ENCODE measurements at places on chromosomes 6 and 20. TPM values are rescaled to one million over a fixed set of nuclear protein-coding genes. Genes with fewer than 3 reads are reported as not detected.

The TULP1 gene
- total RNA-seq: not detected

DNA sequence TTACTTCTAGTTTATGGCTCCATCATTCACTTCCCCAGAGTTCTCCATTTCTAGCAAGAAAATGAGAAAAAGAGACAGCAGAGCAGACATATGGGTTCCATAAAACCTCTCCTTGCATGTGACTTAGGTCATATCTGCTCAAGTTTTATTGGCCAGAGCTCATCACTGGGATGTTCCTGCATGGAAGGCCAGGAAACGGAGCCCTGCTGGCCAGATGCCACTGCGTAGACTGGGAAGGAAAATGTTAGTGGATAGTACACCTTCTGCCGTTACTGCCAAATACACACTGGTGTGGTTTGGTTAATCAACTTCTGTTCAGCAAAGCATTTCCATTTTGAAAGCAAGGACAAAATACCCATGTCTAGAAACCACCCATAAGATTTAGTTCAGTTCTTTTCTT lies 220.6 kb upstream of the TSHZ2 start:
- no peak for DNase-seq

GRCh38 chr20:41782730-41783406 lies 164.7 kb upstream of the CHD6 start:
- DNase-seq: no peak

GRCh38 chr6:33691456-33692077 lies 19.9 kb downstream of the UQCC2 start:
- no peak for DNase-seq

GRCh38 chr20:36133821-36134220 lies 20.7 kb upstream of the EPB41L1 start:
- DNase-seq: no peak

The CST3 gene
- 118 TPM for total RNA-seq

DNA sequence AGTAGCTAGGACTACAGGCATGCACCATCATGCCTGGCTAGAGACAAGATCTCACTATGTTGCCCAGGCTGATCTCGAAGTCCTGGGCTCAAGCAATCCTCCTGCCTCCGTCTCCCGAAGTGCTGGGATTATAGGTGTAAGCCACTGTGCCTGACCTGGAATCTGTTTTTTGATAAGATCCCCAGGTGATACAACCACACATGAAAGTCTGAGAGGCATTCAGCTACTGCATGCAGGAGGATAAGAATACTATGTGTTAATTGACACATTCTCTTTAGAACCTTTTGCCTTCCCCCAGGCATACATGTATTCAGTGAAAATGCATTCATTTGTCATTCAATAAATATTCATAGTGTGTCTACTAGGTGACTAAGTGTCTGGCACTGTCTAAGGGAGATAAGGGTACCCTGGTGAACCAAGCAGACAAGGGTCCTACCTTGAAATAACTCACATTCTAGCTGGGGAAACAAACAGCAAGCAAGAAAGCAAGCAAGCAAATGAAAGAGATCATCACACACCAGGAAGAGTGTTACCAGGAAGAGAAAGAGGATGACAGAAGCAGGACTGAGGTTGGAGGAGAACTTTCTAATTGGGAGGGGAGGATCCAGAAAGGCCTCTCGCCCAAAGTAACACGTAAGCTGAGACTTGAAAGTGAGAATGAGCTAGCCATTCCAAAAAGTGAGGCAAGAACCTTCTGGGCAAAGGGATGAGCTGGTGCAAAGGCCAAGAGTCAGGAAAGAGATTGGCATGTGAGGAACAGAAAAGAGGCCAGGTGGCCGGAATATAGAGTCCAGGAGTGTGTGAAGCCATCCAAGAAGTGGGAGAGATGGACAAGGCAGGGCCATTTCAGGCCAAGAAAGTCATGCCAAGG lies 6.5 kb downstream of the GFOD1 start:
- no peak for DNase-seq

DNA sequence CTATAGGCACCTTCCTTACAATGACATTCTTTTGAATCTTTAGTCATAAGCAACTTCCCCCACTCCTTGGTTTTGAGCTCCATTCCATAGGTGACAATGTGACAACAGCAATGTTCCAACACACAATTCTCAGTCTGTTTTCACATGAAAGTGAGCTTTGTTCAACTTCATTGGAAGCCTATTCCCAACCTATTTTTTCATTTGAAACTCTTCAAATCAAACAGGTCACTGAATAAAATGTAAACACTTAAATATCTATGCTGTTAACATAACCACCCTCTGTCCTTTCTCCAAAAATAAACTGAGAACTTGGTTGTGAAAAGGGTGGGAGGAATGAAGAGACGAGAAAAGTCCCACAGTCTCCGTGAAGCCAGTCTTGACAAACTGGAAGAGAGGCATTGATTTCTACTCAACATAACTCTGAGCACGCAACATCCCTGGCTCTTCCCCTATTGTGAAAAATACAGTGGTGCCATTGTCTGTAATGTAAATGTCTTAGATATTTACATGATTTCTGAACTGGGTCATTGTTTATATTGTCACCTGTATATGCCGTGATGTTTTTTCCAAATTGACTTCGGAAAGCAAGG lies 343.1 kb downstream of the TFAP2A start:
- DNase-seq: no peak

DNA sequence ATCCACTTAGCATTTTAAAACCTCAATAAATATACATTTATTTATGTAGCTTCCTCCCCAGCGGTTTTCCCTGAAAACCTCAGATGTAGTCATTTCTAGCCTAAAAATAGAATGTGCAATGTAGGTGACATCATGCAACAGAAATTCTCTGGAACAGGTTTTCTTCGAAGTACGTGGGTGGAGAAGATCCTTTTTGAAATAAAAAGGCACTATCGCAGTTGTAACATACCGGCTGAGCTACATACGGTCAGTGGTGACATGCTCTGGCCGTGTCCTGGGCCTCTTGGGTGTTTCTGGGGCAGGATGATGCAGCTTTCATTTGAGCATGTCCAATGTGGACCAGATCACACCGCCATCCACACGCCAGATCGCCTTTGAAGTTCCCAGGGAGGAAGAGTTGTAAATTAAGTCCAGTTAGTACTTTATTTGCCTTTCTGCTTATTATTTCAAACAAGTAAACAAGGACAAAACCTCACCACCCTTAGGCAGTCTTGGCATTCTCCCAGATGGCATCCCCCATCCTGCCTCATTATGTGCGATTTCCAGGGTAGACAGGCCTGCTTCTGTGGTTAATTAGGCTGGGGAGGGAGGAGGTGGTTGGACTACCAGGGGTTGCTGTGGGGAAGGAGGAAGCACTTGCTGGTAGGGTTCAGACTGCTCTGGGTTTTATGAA lies 109.5 kb upstream of the CLDN20 start:
- DNase-seq: no peak

- DNase-seq: no peak
Measured at GRCh38 chr20:1825938-1826445, 69.2 kb upstream of the SIRPA start.
